ENCODE measurements at places on chromosomes 4 and X.

DNA sequence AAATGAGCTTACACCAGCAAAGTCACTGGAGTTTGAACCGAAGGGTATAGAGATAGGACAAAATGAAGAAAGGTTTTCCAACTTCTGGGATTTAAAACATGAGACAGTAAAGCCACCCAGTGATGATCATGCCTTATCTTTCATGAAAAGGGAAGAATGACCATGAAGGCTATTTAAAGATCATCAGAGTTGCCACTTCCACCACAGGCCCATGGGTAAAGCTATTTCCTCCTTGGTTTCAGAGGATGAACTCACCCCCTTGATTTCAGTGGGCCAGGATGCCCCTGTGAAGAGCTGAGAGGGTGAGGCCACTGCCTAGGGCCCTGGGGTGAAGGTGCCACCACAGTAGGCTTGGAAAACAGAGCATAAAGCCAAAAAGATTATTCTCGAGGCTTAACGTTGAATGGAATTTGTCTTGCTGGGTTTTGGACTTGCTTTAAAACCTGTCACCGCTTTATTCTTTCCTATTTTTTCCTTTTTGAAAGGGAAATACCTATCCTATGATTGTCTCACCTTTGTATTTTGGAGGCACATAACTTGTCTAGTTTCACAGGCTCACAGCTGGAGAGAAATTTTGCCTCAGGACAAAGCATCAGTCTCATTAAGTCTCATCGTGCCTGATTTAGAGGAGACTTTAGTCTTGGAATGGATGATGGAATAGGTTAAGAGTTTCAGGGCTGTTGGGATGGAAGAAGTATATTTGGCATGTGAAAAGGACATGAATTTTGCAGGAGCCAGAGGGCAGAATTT is 254.0 kb downstream of the SNCA start:
- DNase-seq, result no peak

DNA sequence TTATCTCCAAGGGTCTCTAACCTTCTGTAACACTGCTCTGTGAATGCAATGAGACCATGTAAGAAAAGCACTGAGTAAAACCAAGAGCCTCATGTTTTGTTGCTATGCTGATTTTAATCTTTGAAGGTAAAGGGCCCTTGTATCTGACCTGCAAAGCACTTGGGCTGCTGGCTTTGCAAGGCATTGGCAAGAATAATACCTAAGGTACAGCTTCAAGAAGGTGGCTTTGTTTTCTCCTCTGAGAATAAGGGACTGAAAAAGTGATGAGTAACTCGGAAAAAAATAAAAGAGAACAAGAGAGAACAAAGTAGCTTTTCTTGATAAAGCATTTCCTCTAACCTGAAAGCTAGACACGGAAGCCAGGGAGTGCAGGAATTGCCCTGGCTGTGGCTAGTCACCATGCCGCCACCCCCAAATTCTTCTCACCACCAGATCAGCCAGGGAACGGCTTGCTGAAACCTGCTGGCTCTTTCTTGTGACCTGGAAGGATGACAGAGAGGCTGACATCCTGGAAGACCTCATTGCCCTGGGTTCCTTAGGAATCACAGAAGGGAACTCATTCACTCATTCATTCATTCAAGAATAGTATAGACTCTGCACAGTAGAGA is 41.8 kb upstream of the HS3ST1 start:
- DNase-seq, result no peak

DNA sequence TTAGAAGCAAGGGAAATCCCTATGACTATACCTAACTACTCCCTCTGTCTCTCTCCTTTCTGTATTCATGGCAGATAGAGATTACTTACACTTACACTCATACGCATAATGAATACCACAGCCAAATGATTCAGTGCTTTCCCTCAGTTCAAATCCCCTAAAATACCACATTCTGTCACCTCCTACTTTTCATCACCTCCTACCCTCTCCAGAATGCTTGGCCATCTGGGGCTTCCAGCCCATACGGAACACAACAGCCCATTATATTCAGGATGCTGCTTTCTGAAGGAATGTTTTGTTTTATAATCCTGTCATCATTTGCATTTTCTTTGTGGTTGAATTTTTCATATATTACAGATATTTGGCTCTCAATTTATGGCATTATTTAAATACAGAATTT is 361.6 kb downstream of the GRIA2 start:
- no peak for DNase-seq

- DNase-seq, result peak; percentile 88
Measured at GRCh38 chr4:39032218-39033085, at the start of gene TMEM156. Gene TMEM156, minus strand, starts transcription at chr4:39032409. Its CDS starts 96 bp downstream, at chr4:39032313.

- DNase-seq, result peak; percentile 19
Measured at GRCh38 chrX:36898301-36898700, 109.9 kb upstream of the FAM47C start.
